NCI-H1105 (cell line): ENCODE measurements at places on chromosomes 2 and 18.
A peak's percentile ranks its signal among the peaks of the same experiment; 100 is the strongest.

GRCh38 chr2:37894601-37895000, 30.5 kb upstream of the RMDN2 start:
- DNase-seq = no peak

GRCh38 chr2:107325981-107326786, 440.2 kb upstream of the ST6GAL2 start:
- DNase-seq = no peak

DNA sequence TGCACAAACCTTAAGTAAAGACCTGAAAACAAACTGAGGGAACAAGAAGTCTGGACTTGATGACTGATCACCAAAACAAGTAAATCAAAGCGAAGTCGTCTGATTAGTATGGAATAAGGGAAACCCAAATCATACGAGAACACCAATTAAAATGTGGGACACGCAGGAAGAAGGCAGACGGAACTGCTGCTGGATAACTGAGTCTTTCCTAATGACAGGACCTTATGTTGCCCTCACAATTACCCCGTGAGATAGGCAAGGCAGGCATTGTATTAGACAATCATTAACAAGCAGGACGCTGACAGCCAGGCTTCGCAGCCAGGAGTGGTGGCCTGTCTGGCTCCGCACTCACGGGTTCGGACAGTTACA, 614 bp upstream of the COQ10B start:
- no peak for DNase-seq

DNA sequence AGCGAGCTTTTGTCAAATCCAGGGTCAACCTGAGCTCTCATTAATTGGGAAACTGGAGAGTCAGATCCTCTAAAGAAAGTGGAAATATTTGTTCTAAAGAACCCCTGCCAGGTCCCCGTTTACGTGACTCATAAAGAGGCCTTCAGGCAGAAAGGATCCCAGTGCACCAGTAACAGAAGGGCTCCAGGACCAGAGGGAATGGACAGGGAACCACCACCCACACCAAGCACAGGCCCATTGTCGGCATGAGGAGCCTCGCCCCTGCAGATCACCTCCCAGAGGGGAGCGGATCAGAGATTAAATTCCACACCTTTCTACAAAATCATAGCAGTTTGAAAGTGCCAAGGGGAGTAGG, 16.4 kb upstream of the C1QL2 start:
- DNase-seq = no peak

- DNase-seq = no peak
These were observed 12.7 kb downstream of the FBLN7 start for GRCh38 chr2:112150851-112151250.

- DNase-seq = no peak
These were observed 205.0 kb downstream of the RAD51AP2 start for GRCh38 chr2:17313261-17313660.

- no peak for DNase-seq
These were observed 24.5 kb downstream of the ABI2 start for GRCh38 chr2:203352604-203353255.

- DNase-seq = no peak
These were observed 19.8 kb downstream of the FZD5 start for GRCh38 chr2:207749873-207750272.

GRCh38 chr2:220744861-220745260, 827.2 kb downstream of the EPHA4 start:
- DNase-seq = no peak

- DNase-seq = peak; percentile 65
These were observed 11.5 kb downstream of the TEX44 start for GRCh38 chr2:231604101-231604684.

DNA sequence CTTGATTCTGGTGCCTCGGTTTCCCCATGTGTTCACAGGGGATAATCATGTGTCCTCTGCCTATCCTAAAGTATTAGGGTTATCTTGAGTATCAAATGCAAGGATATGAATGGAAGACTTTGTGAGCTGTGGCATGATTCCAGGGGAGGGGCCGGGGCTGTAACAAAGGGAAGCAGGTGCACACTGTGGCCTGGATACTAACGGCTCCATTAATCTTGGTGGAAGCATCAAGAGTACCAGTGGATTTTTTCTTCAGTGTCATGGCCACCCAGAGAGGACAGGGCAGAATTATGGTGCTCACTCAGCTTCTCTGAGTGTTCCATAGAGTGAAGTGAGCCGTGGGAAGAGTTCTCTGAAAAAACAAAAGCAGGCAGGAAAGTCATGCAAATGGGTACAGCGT, 320.1 kb downstream of the ALK start:
- no peak for DNase-seq

DNA sequence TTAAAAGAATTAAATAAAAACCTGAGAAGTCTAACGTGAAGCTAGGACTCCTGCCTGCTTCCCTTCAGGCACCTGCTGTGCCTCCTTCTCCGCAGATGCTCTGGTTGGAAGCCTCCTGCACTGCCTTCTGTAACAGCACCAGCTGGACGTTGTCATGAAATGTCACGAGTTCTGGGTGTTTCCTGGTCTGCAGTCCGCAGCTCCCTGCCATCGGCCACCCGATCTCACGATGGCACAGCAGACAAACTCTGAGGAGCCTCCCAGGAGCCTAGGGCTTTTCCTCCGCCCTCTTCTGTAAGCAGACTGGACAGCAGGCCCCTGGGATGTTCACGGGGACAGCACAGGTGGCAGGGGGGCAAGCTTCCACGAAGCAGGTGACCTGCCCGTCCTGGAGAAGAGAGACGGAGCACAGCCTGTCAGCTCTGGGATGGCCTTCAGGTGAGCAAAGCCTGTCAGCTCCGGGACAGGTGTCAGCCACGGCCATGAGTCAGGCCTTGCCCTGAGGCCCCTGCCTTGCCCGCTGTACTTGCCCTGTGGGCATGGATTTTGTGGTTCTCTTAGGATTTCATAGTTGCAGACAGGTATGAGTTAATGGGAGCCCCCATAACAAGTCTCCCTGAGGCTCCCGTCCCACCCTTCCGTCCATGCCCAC, 110.3 kb downstream of the PXDN start:
- no peak for DNase-seq

GRCh38 chr2:128776461-128777195, 458.0 kb upstream of the HS6ST1 start:
- no peak for DNase-seq

DNA sequence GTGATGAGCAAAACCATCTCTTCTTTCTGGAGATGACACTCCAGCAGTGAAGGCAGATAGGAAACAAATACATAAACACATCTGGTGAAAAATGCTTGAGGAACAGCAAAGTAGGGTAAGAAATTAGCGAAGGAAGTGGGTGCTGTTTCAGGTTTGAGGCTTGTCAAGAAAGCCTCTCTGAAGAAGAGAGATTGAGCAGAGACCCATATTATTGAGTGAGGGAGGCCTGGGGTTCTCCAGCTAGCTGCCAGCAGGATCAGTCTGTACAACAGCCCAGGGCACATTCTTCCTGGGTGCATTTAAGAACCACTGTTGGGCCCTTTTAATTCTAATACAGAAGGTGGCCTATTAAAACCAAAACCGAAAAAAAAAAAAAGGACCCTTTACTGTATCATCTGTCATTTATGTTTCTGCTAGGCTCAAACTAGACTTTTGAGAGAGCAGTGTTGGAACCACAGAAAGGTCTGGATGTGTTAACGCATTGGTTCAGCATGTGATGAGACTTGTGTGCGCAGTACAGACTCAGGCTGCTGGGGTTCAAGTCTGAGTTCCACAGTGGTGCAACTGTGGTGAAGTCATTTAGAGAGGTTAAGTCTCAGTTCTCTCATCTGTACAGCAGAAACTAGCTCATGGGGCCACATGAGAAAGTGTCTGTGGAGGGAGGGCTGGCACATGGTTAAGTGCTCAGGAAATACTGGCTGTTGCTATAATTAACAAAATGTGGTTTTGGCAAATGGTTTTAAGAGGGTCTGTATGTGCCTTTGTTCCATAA, 28.9 kb downstream of the MGAT5 start:
- DNase-seq = no peak

- no peak for DNase-seq
These were observed 256.6 kb downstream of the PIEZO2 start for GRCh38 chr18:10892786-10893185.

GRCh38 chr18:21389903-21390302, 147.9 kb downstream of the GREB1L start:
- no peak for DNase-seq

GRCh38 chr18:21933931-21934765, 193.6 kb downstream of the MIB1 start:
- no peak for DNase-seq

GRCh38 chr18:36757991-36758390, 70.8 kb downstream of the TPGS2 start:
- DNase-seq = no peak

DNA sequence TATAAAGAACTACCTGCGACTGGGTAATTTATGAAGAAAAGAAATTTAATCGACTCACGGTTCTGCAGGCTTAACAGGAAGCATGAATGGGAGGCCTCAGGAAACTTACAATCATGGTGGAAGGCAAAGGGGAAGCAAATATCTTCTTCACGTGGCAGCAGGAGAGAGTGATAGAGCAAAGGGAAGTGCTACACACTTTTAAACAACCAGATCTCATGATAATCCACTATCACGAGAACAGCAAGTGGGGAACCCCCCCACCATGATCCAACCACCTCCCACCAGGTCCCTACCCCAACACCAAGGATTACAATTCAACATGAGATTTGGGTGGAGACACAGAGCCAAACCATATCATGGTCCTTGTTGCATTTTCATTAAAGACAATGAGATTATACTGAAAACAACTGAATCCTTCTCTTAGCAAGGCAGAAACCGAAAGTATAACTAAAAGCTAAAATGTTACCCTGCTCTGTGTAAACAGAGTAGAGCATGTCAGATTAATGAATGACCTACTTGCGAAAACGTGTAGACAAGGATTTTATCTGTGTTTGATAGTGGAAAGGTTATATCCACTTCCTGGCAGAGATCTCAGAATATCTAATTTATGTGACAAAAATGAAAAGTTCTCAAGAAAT, 60.1 kb upstream of the RBBP8 start:
- no peak for DNase-seq

DNA sequence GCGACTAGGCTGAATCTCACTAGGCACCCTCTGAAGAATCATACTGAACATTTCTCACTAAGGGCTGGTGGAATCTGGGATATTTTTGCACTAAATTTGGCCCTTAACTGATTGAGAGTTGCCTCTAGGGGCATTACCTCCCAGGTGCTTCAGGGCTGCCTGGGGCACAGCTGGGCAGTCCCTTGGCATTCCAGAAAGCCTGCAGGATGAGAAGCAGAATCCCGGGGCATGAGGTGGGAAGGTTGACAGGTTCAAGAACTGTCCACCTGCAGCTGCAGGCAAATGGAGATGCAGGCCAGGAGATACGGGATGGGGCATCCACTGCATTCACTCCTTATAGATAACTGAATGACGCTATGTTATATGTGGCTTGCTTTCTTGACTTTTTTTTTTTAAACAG, 7.4 kb downstream of the RESP18 start:
- DNase-seq = no peak

DNA sequence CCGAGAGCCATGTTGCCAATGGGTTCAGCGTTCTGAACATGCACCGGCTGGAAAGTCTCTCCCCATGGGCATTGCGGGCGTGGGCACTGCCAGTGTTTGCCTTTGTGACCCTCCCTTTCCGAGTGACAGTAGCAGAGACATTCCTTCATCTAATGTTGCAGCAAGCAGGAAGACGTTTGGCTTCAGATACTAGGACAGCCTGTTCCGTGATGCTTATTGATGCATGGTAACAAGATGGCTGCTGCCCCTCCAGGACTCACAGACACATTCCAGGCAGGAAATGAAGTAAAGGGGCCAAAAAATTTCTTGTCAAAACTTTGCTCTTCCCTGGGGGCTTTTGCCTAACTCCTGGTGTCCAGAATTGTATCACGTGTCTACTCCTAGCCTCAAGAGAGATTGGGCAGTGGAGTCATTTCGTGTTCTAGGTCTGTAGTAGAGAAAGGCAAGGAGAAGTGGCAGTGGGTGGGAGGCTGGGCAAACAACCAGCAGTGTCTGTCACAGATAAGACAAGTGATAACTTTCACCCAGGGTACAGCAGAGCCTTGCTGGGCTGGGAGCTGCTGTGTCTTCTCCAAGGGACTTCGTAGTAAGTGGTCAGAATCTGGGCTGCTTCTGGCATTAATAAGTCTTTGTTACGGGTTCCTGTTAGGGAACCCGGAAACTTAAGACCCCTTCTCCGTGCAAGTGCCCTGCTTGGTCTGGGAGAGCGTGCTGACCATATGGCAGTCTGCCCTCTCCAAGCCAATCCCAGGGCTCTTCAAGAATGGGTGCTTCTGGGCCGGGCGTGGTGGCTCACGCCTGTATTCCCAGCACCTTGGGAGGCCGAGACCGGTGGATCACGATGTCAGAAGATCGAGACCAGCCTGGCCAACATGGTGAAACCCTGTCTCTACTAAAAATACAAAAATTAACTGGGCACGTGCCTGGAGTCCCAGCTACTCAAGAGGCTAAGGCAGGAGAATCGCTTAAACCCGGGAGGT, 93.5 kb downstream of the TFCP2L1 start:
- DNase-seq = no peak

GRCh38 chr2:126227250-126227649, 428.7 kb upstream of the GYPC start:
- DNase-seq = no peak

GRCh38 chr2:158184001-158184400, 82.3 kb downstream of the UPP2 start:
- DNase-seq = no peak

DNA sequence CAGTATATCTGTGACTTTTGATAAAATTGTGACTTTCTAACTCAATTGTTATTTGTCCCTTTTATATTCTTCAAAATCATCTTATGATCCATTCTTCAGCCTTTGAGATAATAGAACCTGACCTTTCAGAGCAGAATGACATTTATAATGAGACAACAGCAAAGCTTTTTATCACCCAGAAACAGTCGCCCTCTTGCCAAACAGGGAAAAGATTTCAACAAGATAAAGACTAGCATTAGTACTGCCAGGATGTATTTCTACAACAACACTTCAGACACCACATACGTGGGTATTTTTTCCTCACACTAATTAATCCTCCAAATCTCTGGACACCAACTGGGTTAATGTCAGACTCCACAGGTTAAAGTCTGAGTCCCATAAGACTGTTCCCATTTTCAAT, 249.0 kb downstream of the ZNF804A start:
- no peak for DNase-seq
